ENCODE measurements at places on chromosomes 1 and 21.

DNA sequence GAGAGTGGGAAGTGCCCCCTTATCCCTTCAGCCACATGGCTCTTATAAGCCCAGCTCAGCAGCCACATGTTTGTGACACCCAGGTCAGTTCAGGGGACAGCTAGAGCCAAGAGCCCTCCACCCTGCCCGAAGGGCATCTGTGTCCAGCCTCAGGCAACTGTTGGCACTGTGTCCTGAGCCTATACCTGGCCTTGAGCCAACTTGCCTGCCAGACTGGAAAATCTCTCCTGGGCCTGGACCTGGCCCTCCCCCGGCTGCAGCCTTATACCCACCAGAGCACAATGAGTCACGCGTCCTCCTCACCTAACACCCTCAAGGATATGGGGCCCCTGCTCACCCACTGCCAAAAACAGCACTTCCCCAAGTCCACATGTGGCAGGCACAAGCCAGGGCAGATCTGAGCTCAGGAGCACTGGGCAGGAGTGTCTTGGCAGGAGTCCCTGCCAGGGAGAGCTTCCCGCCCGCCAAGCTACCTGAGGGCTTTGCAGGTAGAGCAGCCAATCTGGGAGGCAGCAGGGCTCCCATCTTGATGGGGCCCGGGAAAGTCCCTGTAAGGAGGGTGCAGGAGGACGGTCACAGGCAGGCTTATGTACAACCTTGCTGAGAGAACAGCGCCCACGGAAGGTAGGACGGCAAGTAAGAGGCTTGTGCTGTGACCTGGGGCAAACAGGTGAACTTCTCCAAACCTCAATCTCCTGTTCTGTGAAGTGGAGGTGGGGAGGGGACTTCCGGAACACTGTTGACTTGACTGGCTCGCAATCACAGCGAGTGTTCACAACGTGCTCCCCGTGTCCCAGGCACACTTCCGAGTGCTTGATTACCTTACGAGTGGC is 19.8 kb upstream of the HSPG2 start:
- no peak for DNase-seq

DNA sequence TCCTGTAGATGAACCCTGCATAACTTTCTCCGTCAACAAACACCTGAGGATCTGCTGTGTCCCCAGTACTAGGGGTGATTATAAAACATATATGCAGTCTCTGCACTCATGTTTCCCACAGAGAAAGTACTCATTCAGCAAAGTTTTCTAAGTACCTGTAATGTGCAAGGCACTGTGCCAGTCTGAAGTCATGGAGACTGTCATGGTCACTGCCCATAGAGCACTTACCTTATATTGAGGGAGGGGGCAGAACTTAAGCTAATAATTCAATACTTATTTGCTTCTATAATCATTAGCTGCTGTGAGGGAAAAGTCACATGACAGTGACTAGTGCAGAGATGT is 41.2 kb downstream of the MAP3K21 start:
- DNase-seq = no peak

DNA sequence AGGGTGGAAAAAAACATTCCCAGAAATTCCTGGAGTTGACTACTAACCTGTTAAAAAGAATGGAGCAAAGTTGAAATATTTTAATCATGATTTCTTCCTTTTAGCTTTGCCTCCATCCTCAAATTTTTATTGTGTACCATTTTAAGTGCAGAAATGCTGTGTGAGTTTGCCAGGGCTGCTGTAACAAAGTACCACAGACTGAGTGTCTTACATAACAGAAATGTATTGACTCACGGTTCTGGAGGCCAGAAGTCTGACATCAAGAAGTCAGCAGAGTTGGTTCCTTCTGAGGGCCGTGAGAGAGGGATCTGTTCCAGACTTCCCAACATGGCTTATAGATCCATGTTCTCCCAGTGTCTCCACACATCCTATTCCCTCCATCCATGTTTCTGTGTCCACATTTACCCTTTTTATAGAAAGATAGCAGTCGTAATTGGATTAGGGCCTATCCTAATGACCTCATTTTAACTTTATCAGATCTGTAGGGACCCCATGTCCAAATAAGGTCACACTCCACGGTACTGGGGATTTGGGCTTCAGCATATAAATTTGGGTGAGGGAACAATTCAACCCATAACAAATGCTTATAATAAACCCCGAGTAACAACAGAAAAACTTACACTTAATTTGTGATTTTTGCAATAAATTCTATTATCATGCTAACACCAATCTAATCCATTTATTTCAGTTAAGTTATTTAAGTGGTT is 12.7 kb downstream of the SNX7 start:
- DNase-seq = no peak

GRCh38 chr1:8926707-8927694 is 18.7 kb upstream of the CA6 start:
- no peak for DNase-seq

DNA sequence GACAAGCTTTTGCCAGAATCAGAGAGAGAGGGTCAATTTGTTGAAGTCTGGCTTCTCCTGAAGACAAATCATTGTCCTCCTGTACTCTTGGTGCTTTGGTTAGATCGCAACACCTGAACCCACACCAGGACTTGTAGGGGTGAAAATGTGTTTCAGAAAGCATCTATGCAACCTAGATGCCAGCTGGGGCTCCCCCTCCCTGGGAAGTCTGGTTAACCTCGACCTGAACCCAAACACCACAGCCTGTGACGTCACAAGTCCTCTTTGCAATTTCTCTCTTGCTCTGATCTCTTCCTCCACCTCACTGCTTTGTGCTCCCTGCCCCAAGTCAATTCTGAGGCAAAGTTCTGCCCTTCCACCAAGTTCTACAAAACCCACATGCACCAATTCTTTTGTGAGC is 42.8 kb upstream of the USP24 start:
- no peak for DNase-seq

DNA sequence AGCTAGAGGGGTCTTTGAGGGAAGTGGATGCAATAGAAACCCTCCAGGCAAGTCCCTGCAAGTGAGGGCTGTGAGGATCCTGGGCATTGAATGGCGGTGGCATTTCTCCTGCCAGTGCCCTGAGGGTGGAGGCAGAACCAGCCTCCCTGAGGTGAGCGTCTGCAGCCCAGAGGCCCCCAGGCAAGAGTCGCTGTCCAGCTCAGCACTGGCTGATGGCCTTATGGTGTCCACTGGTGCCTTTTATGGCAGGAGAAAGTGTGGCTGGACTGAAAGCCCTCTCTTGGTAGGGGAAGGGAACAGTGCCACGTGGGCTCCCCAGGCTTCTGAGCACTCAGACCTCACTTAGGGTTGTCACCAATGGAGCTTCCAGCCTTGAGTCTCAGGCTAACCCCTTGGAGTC is 77.3 kb downstream of the SH3BGR start:
- no peak for DNase-seq

- DNase-seq = no peak
These were observed 657.6 kb downstream of the LMO4 start for GRCh38 chr1:87986130-87986866.

DNA sequence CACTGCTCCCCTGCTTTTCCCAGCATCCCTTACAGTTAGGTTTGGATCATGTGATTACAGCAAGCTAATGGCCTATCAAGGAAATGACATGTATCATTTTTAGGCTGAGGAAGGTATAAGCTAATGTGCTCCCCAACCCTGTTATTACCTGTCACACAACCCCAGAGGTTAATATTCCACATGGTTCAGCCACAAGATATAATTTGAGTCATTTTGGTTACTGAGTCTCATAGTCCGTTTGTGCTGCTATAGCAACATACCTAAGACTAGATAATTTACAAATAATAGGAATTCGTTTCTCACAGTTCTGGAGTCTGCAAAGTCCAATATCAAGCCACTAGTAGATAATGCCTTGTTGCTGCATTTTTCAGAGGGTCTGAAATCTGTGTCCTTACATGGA is 29.1 kb upstream of the SLC16A1 start:
- no peak for DNase-seq

- peak; percentile 83 for DNase-seq
These were observed 79.5 kb downstream of the BEND5 start for GRCh38 chr1:48697066-48697707.

- no peak for DNase-seq
These were observed 17.3 kb upstream of the PKNOX1 start for GRCh38 chr21:42956824-42957630.

GRCh38 chr1:172818841-172819527 is 160.1 kb downstream of the FASLG start:
- no peak for DNase-seq

- no peak for DNase-seq
These were observed 10.4 kb upstream of the NCF2 start for GRCh38 chr1:183600634-183601033.

- no peak for DNase-seq
These were observed 25.0 kb downstream of the ABCA4 start for GRCh38 chr1:94095744-94096469.

DNA sequence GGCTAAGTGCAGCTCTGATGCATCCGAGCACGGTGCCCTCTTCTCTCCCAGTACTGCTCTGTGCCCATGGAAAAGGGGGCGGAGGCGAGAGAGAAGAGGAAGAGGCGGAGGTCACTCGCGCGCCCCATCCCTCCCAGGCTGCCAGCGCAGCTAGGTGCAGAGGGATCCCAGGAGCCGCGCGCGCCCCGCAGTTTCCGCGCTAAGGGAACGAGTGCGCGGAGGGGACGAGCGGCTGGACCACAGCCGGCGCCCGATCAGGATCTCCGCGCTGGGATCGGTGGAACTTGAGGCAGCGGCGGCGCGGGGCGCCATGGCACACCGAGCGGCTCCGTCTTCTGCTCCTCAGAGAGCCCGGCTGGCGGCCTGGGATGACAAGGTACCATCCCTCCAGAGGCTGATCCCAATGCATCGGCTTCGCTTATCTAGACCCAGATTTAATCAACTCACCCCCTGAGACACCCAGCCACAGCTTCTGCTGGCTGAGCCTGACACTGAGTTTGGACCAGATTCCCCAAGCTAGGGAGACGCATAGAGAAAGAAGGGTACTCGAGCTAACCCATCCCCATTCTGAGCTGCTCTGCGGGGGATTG is at the start of gene PTGFR:
Gene PTGFR (plus strand): TSS at position 114 of the 590 bp plus-strand sequence. CDS start 1,770 bp downstream, outside the sequence.
- DNase-seq = peak; percentile 89

- no peak for DNase-seq
These were observed 676.0 kb downstream of the PLA2G4A start for GRCh38 chr1:187504779-187505178.

DNA sequence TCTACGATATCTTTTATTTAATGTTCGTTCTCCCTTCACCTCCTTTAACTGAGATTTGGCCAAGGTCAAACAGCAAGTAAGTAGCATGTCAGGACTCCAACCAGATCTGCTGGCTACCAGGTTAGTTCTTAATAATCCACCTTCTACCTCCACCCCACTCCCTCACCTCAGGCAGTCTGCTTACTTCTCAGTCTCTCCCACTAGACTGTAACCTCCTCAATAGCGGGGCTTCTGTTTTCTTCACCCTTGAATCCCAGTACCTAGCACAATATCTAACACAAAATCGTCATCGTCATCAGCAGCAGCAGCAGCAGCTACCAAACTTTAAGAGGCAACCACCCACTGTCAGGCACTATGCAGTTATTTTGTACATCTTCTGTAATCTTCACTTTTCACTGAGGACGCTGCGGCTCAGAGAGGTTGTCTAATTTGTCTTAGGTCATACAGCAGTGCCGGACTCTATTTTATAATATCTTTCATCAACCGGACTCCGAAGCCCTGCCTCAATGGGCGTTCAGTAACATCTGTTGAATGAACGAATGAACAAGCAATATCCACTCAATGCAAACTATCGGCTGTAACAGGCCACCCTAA is 859 bp upstream of the MAGI3 start:
- no peak for DNase-seq

GRCh38 chr1:1732381-1732780 is 8.2 kb upstream of the CDK11A start:
- no peak for DNase-seq

Data from posterior cingulate gyrus (tissue), 11 donors.